ENCODE measurements at places on chromosomes 16 and 17. TPM values are rescaled to one million over a fixed set of nuclear protein-coding genes. Genes with fewer than 3 reads are reported as not detected.
A peak's percentile ranks its signal among the peaks of the same experiment; 100 is the strongest.

The CX3CL1 gene
- total RNA-seq: 3.3 TPM

- DNase-seq: no peak
Observed at GRCh38 chr17:74466111-74466827, at the start of gene CD300A. Gene CD300A, plus strand, starts transcription at chr17:74466634. Its CDS starts 70 bp downstream, at chr17:74466704.

The ITGAL gene
- total RNA-seq: not detected

The COG8 gene
- 37.4 TPM for total RNA-seq

The CDRT15 gene
- not detected for total RNA-seq

- no peak for DNase-seq
Observed at GRCh38 chr16:56939801-56940200, 7.9 kb downstream of the HERPUD1 start.

The ASIC2 gene
- 0.17 TPM for total RNA-seq

DNA sequence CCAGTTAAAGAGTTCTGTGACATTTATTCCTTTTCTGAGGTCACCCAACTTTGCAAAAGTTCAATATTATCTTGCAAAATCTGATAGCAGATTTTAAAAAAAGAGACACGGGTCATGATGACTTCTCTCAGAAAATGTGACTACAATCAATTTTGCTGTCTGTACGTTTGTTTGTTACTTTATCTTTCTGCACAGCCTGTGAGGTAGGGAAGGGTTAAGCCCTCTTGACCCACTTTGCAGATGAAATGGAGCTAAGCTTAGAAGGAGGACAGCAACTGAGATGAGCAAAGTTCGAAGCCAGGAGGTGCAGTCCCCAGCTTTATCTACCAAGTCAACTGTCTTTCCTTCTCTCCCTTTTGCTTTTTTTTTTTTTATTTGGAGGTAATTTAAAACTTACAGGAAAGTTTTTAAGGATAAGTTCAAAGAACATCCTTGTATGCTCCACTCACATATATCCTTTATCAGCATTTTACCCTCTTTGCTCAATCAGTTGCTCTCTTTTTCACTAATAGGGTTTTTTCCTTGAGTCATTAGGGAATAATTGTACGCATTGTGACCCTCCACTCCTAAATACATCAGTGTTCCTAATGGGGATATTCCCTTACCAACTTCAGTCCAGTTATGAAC lies 86.8 kb downstream of the MSI2 start:
- DNase-seq: no peak

- DNase-seq: peak; percentile 46
Observed at GRCh38 chr16:77414752-77415231, 20.0 kb downstream of the ADAMTS18 start.

DNA sequence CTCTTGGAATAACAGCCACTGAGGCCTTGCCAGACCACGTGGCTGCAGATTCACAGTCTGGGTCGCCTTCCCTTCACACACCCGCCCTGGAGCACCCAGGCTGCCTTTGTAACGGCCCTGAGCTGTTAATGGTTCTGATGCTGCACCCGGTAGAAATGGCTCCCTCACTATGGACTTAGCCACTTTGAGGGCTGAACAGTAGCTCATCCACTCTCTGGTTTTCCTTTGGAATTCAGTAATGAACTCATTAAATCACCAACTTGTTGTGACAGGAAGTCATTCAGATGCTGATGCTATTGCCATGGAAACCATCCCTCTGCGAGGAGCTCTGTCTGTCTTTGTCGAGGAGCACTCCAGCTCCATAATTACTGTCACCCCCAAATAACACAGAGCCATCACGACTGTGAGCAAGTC lies 59.2 kb downstream of the CDK5R1 start:
- DNase-seq: no peak

GRCh38 chr16:58814348-58814801 lies 80.3 kb upstream of the GOT2 start:
- peak; percentile 63 for DNase-seq

DNA sequence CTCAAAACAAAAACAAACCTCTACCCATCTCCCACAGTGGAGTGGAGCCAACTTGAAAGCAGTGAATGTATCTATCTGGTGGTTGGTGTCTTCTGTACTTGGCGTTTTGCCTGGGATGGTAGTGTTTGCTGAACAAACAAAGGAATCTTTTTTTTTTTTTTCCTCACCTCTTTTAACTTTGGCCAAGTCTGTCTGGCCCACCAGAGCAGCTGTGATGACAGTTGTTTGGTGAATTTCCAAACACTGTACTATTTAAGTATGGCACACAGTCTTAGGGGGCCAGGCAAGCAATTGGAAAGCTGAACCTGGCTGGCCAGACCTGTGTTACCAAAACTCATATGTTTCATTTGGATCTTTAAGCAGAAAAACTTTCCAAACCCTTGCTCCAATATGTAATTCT lies 101.8 kb upstream of the CDH13 start:
- DNase-seq: no peak

Measured in dermis blood vessel endothelial cell (primary cell).